CD4-positive, CD25-positive, alpha-beta regulatory T cell (primary cell): ENCODE measurements at places on chromosomes 11 and 22. TPM values are rescaled to one million over a fixed set of nuclear protein-coding genes. Genes with fewer than 3 reads are reported as not detected.

DNA sequence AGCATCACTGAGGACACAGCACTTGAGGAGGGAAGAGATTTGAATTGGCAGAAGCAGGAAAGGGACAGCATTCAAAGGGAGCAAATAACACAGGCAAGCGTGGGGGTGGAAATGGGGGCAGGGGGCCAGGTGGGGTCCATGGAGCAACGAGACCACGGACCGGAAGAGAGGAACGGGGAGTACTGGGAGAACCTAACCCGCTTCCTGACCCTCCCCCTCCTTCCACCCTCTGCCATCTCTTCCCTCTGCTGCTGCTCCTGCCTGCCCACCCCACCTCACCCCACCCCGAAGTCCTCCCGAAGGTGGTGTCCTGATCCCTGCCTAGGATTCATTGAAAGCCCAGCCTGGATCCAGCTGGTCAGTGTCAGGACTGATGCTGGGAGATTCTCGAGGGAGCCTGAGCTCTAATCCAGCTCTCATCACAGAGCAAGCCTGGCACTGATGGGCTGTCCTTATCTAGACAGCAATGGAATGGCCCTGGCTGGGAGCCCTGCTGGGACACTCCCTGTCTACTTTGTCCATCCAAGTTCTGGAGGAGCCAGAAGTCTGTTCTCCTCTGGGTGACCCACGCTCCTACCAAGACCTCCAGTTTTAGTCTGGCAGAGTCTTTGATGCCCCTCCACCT lies 105.0 kb downstream of the TRIM29 start:
- no peak for DNase-seq

GRCh38 chr11:23688835-23689234 lies 808.0 kb upstream of the LUZP2 start:
- no peak for DNase-seq

DNA sequence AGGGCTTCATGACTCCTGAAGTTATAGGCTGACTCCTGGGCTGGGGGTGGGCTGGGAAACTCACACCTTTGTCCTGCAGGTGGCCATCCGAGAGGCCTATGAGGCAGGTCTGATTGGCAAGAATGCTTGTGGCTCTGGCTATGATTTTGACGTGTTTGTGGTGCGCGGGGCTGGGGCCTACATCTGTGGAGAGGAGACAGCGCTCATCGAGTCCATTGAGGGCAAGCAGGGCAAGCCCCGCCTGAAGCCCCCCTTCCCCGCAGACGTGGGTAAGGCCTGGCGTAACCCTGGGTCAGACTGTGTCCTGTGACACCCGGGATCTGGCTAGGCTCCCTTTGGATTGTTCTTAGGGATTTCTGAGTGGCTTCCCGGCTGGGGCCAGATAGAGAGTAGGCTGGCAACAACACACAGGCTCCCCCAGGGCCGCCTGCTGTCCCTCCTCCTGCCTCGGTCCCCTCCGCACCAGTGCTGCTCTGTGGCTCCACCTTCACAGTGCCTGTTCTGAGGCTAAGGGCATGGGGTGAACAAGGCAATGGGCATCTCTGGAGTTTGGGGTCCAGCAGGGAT lies 3.6 kb downstream of the NDUFV1 start:
- DNase-seq: no peak

DNA sequence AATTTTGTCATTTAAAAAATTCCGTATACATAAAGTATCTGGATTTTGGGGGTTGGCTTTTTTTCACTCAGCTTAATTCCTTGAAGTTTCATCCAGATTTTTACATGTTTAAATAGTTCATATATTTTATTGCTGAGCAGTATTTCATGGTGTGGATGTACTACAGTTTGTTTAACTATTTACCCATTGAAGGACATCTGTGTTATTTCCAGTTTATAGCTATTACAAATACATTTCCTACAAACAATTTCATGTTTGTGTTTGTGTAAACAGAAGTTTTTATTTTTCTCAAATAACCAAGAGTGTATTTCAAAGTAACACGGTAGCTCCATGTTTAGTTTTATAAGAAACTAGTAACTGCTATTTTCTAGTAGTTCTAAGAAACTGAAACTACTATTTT lies 299.7 kb upstream of the ANO3 start:
- no peak for DNase-seq

DNA sequence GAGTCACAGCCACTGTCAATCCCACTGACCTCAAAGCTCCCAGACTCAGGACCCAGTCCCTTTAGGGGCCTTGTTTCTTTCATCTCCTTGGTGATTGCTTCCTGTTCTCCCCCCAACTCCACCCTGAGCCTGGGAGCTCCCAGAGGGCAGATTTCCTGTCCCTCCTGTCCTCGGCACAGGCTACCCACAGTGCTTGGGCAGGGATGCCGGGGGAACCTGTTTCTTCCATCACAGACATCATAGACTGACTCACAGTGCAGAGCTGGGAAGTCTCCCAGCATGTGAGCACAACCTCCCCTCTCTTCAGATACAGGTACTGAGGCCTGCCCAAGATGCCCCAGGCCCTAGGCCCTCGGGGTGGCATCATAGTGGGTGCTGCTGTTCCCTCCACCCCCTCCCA lies 16.6 kb downstream of the TRIM29 start:
- no peak for DNase-seq

Gene BDNF
- not detected for total RNA-seq

Gene TEAD1
- 0.30 TPM for total RNA-seq
